Muscle of arm (tissue), 14 donors: ENCODE measurements at places on chromosomes 7 and 10. TPM values are rescaled to one million over a fixed set of nuclear protein-coding genes. Genes with fewer than 3 reads are reported as not detected.

DNA sequence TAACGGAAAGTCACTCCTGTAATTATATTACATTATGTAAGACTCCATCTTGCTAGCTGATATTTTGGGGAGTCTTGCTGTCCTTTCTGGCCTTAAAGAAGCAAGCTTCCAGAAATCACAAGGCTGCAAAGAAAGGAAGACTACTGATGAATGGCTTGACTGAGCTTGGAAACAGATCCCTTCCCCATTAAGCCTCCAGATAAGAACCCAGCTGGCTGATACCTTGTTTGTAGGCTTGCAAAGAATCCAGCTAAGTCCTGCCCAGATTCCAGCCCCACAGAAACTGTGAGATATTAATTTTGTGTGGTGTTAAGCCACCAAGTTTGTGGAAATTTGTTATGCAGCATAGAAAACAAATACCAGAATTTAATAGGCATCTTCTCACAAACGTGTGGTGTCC lies 49.9 kb upstream of the TMEM106B start:
- DNase-seq: no peak

- DNase-seq: no peak
Measured at GRCh38 chr7:21251151-21251800, 176.6 kb upstream of the SP4 start.

DNA sequence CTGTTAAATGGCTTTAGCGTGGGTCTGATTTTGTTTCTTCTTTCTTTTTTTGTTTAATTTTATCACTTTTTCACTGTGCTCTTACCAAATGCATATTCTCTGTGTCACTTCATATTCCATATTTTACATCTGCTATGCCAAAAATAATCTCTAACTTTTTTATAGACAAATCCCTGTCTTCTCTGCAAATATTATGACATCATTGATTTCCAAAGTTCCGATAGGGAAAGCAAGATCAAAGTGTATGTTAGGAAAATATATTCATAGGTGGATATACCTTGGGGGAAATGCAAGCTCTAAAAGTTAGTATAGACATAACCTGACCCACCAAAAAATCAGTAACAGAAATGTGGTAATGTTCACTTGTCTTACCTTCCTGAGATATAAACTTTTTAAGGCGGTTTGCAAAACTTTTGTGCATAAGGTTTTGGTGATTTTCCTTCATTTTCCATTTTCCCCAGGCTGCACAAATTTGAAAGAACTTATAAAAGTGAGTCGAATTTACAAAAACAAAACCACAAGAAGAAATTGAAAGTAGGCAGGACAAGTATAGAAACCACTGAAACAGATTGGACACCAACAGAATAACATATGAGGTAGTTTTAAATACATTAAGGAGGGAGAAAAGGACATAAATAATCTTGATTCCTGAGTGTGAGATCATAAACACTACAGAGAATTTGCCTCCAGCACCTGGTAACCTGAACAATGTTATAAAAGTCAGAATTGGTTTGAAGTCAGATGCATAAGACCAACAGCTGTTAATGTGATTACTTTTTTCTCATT lies 63.1 kb upstream of the TFEC start:
- no peak for DNase-seq

DNA sequence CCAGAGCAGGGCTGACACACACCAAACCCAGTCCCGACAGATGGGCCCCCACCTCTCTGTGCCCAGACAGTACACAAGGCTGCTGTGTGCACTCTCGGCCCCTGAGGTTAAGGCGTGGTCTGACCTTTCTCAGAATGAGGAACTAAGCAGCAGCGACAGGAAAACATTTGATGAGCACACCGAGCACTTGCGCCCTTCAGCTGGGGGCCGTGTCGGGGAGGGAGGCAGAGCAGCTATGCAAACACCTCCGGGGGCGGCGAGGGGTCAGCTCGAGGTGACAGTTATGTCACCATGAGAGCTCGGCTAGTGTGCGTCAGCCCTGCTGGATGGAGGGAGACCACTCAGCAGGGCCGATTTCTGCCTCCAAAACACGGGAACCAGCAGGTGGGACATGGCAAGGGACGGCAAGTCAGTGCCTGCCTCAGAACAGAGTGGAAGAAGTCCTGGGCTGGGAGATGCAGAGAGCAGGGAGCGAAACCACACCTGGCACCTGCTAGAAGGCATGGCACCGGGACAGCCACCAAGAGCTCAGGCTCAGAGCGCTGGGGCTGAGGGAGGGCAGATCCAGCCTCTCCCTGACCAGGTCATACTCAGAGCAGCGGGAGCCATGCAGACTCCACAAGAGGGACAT lies 57.4 kb downstream of the CHST15 start:
- DNase-seq: no peak

DNA sequence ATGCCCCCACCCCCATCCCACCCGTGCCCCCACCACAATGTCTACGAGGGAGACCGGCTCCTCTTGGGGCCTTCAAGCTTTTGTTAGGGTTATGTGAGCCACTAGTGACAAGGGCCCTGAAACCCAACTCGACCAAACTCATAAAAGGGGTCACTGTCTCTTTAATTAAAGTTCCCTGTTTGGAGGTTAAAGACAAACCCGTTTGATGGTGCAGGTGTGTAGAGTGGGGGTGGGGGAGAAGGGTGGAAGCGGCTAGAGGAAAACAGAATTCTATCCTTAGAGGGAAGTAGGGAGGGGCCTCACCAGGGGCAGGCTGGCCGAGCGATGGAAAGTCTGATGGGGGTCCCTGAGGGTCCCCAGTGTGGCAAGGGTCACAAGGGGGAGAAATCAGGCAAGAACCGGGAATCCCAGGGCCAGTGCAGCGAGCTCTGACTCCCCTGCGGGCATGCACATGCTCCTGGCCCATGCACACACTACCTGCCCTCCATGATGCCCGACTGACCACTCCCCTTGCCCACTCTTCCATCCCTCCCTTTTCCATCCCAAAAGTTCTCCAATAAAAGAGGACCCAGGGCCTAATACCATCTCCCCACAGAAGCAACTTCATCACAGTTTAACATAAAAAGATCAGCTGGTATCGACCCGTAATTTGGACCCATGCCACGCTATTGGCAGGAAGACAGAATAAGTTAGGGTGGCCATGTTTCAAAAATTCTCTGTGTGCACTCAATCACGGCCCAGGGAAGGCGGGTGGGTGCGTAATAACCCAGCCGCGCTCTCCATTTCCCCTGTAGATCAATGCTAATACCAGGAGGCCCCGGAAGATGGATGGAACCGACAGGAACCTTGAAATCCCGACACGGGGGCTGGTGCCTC lies 35.9 kb upstream of the SLF2 start:
- no peak for DNase-seq

The GPER1 gene
- polyA plus RNA-seq: 21.2 TPM

The SMNDC1 gene
- polyA plus RNA-seq: 39.8 TPM

The CHST15 gene
- polyA plus RNA-seq: 16.9 TPM
